ENCODE measurements at places on chromosomes 1 and 21.

DNA sequence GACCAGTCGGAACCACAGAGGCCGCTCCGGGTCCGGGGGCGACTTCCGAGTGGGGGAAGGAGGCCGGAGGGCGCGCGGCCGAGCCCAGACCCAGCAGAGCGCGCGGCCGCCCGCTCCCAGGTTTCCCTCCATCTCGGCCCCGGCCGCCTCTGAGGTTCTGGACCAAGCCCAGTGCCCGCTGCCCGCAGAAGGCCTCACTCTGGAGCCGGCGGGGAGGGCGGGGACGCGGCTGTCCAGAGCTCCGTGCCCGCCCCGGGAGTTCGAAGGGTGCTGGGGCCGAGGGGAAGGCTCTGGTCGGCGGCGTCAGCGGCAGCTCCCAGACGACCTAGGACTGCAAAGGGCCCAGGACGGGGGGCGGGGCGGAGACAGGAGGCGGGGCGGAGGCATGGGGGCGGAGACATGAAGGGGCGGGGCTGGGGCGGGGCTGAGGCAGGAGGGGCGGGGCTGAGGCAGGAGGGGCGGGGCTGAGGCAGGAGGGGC, 48.0 kb upstream of the SLC19A1 start:
- peak; percentile 73 for ATAC-seq

DNA sequence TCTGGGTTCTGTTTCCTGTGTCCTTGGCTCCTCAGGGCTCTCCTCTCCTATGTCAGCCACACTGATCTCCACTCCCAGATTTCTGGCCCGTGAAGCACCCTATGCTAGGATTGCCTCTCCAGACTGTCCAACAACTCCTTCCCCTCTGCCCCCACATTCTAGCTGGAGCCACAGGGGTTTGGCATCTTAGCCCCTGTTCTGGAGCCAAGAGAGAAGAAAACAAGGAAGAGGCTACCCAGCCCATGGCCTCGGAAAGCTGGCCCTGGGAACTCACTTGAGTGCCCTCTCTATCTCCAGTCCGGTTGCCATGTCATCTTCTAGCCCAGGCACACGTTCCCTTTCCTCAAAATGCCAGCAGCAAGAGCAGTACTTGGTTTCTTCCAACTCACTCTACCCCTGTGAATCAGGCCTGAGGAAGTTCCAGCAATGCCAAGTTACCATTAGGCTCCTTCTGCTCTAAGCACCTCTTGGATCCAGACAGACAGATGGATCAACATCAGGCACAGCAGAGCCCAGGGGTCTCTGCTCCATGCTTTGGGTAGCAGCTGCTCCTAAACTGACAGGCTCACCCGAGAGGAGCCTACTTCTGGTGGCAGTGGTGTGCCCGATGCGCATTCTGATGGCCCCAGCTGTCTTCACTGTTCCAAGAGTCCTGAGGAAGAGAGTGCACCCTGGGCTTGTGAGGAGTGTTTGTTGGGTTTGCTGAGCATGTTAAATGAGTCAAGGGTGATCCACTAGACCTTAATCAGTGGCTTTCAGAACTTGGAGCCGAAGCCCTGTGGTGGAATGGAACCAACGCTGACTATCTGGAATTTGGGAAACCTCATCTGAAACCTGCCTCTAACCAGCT, 11.6 kb upstream of the GPR61 start:
- ATAC-seq = no peak

DNA sequence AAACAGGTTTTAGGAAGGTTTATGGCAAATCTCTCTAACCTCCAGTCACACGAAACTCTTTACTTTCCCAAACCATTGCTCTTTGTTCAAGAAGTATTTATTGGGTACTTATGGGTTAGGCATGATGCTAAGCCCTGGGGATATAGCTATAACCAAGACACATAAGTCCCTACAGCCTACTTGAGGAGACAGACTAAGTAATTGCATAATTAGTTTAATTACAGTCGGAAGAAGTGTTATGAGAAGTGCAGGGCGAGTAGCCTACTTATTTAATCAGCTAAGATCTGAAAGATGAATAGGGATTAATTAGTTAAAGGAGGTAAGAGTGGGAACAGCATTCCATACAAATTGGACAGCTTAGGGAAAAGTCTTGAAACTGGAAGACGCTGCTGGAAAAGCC, 13.2 kb upstream of the NASP start:
- ATAC-seq = no peak

DNA sequence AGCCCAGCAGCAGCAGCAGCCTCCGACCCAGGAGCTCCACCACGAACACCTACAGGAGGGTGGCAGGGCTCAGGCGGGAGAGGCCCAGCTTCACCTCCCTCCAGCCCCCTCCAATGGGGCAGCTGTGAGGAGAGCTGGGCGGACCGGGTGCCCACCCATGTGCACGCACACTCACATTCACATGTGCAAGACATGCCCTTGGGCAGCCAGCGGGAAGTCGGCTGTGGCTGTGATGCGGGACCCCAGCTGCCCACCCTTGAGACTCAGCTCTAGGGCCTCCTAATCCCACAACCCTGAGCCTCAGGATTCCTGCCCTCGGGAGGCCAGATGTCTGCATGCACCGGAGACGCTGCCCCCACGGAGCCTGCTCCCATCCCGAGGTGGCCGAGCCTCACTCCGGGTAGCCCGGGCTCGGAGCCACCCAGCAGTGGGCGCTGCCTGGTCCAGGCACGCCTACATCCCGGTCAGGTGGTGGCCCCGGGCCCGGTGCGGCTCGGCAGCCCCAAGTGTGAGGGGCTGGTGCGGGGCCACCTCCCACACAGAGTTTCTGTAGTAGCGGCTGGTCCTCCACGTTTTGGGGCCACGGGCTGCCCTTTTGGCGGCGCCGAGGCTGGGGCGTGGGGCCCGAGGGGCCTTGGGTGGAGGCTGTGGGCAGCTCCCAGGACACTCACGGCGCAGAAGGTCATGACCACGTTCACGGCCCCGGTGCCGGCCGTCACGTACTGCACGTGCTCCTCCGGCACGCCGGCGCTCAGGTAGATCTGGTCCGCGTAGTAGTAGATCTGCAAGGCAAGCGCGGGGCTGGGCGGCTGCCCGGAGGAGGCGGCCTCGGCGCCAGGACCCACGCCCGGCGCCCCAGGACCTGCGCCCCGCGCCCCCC, 12.9 kb upstream of the SLC2A7 start:
- ATAC-seq = no peak

DNA sequence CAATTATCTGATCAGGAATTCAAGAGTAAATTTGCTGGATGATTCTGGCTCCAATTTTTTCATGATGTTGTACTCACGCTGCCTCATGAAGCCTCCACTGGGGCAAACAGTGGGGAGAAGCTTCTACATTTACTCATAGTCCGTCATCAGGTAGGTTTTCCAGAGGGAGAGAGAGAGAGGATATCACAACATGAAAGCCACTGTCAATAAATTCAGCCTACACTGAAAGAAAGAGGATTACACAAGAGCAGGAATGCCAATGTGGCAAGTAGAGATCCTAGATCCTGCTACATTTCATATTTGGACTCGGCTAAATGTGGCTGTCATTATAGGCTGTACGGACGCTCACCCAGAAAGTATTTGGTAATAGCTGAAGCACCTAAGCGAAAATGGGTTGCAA, 819.9 kb downstream of the BRINP3 start:
- no peak for ATAC-seq

Measured in gastroesophageal sphincter (tissue), 4 donors.